ENCODE measurements at places on chromosomes 1 and 21.

GRCh38 chr1:231274119-231274825 is 33.3 kb downstream of the GNPAT start:
- DNase-seq = no peak

- DNase-seq = no peak
Measured at GRCh38 chr1:165576536-165576935, 32.7 kb downstream of the LRRC52 start.

DNA sequence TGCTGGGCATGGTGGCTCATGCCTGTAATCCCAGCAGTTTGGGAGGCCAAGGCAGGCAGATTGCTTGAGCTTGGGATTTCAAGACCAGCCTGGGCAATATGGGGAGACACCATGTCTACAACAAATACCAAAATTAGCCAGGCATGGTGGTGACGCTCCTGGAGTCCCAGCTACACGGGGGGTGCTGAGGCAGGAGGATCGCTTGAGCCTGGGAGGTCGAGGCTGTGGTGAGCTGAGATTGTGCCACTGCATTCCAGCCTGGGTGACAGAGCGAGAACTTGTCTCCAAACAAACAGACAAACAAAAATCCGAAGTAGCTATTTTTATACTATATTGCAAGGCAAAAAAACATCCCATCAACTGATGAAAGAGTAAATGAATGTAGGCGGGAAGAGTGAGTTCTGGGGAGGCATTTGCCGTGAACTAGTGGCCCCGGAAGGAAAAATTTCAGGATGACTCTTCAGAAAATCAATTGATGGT is 40.6 kb downstream of the NCMAP start:
- DNase-seq = no peak

DNA sequence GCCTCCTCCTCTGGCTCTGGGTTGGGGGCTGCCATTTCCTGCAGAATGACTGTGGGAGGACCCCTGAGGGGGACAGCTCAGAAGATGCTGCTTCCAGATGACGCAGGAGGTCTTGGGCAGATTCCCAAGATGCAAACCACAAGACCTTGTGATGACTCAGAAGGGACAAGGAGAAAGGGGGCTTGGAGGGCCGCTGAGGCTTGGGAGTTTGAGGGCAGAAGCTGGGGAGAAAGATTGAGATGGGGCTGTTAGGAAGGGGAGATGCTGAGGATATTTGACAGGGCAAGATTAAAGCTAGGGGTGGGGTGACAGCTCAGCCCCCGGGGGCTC is 7.5 kb downstream of the PTPRU start:
- no peak for DNase-seq

- DNase-seq = no peak
Measured at GRCh38 chr1:110387048-110387754, 3.6 kb downstream of the SLC16A4 start.

- no peak for DNase-seq
Measured at GRCh38 chr1:19825298-19825697, 10.2 kb upstream of the RNF186 start.

DNA sequence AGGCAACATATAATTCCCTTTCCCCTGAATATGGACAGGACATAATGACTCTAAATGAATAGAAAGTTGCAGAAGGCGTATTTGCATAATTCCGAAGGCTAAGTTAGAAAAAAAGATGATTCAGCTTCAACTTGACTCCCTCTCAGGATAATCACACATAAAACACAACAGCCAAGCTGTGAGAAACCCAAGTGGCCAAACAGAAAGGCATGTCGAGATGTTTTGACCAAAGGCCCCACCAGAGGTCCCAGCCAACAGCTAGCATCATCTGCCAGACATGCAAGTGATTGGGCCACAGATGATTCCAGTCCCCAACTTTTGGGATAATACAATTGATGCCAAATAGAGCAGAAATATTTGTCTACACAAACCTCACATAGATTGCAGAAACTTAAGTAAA is 444.9 kb downstream of the LTN1 start:
- no peak for DNase-seq

DNA sequence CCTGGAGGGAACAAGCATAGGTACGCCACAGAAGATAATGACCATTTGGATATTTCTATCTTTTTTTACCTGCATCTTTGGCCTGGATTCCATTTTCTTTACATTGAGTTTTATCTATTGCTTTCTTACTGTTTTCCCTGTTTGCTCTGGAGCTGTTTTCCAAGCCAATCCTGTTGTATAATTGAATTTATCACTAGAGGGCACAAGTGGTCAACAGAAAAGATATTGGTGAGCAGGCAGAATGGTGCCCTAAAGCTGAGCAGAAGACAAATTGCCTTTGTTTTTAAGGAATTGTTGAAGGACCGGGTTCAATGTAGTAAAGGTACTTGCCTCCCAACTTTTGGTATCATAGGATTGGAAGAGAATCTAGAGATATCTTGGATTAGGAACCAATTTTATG is 152.8 kb downstream of the PPP1R12B start:
- no peak for DNase-seq

GRCh38 chr1:215963040-215963439 is 395.9 kb downstream of the KCTD3 start:
- DNase-seq = no peak

DNA sequence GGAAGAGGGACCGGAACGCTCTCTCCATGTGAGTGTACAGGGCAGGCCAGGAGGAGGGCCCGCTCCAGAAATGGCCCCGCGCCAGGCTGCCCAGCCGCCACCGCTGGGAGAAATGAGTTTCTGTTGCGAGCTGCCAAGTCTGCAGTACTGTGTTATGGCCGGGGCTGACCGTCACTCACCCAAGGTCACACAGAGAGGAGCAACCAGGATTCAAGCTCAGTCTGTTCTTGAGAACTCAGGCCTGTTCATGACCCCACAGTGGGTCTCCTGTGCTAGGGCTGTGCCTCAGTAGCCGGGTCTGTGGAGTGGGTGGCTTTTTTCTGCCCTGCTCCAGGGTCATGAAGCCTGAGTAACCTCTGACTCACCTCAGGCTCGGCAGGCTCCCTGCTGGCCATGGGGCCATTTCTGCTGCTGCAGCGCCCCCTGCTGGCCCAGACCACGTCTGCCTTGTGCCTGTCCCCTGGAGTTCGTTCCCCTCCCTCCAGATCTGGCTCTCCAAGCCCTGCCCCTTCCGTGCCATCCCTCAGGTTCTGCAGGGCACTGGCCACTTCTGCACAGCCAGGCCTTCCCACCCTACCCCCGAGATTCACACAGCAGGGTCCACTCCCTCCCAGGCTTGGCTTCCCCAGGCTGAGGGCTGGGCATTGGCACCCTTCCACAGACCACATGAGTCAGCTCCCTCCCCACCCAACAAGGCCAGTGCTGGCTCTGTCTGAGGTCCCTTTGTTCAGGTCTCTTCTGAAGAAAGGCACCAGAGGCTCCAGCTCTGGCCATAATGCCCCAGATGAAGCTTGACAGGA is 51.8 kb downstream of the EDN2 start:
- peak; percentile 43 for DNase-seq

DNA sequence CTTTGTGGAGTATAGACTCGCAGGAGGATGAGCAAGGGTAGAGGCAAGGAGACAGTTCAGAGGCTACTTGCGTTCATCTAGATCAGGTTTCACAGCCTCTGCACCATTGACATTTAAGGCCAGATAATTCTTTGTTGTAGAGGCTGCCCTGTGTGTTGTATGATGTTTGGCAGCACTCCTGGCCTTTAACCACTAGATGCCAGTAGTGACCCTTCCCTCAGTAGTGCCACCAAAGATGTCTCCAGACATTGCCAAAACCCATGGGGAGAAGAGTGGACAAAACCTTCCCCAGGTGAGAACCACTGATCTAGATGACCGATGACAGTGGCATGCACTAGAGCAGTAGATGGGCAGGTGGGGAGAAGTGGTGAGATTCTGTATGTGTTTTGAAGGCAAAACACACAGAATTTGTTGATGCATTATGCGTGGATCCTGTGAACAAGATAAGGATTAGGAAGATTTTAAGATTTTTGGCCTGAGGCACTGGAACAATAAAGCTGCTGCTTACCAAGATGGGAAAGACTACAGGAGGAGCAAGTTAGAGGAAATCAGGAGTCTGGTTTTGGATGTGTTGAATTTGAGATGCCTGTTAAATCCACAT is 9.9 kb upstream of the COG2 start:
- no peak for DNase-seq

- DNase-seq = no peak
Measured at GRCh38 chr1:10429868-10430215, 391 bp upstream of the CENPS start.

- DNase-seq = no peak
Measured at GRCh38 chr1:228150461-228151179, 890 bp downstream of the GJC2 start.

DNA sequence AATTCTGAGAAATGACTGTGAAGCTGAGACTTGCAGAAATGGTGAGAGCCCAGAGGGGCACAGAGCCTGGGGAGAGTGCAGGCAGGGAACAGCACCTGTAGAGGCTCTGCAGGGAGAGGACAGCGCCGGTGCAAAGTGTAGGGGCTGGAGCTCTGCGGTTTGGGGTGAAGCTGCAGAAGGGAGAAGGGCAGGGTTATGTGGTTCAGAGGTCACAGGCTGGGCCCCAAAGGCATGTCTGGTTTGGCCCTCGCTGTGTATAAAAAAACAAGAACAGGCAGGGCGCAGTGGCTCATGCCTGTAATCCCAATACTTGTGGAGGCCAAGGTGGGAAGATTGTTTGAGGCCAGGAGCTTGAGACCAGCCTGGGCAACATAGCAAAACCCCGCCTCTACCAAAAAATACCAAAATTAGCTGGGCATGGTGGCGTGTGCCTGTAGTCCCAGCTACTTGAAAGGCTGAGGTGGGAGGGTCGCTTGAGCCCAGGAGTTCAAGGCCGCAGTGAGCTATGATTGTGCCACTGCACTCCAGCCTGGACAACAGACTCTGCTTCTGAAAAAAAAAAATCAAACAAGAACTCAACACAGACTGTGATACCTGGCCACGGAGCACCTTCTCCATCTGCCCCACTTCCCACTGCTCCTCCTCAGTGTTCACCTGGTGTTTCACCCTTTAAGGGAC is 29.1 kb downstream of the SERINC2 start:
- DNase-seq = no peak

- DNase-seq = no peak
Measured at GRCh38 chr1:165560883-165561656, 17.3 kb downstream of the LRRC52 start.

- no peak for DNase-seq
Measured at GRCh38 chr1:207510444-207510843, 14.5 kb downstream of the CR1 start.

DNA sequence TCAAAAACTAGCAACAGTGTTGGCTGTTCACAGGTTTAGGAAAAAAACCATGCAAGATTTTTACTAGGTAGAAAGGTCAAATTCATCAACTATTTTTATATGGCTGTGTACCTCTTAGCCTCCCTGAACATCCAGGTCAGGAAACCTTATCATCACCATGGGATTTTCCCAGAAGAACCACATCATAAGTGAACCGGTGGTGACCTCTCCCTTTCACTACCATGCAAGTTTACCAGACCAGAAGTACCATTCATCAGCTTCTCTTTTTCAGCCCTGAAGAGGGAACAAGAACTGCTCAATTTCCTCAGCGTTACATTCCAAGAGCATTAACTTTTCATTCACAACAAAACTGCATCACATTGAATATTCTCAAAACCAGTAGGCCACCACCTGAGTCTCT is 5.9 kb downstream of the SSBP3 start:
- DNase-seq = no peak

DNA sequence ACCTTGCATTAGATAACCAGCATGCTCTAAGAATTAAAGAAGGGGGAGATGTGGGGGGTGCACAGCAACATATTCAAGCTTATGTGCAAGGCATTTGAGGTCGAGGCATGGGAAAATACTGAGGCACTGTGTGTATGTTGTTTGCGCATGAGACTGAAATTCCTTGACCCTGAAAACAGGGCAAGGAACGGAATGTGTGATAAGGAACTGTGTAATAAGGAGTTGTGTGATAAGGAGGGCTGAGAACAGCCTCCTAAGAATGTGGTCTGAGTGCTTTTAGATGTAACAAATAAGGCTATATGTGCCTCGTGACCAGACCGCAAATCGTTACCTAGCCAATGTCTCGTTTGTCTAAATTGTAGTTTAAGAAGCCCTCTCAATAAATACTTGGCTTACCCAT is 26.5 kb upstream of the ITLN1 start:
- DNase-seq = no peak

DNA sequence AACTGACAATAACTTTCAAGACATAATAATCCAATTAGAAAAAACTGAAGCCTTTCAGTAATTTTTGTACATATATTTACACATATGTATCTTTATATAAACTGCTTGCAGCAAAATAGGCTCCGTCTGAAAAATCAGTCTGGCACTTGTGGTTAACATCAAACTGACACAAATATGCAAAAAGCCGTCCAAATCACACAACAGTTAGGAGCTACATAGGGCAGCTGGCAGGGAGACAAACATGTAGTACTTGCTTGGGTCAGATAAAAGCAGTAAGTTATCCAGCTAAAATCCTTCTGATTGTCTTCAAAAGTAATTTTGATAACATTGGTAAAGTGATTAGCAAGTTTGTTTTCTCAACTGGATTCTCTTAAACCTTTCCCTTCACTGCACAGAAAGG is 14.7 kb upstream of the GUCA2A start:
- DNase-seq = no peak

DNA sequence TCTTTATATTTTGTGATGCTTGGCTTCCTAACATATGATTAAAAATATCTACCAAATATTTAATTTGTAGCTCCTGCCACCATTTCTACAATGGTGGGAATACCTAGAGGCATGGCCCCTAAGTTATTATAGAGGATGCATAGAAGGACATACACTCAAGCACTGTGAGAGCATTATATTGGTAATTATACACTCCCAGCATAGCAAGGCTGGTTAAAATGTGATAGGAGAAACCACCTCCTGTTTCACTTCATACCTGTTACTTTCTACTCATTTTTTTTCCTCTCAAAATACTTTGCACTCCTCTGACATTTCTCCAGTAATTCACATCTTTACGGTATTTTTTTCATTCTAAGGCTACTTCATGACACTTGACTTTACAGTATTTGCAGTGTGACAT is 92.9 kb downstream of the HS2ST1 start:
- no peak for DNase-seq

GRCh38 chr1:10897981-10898728 is 101.7 kb upstream of the CASZ1 start:
- no peak for DNase-seq

DNA sequence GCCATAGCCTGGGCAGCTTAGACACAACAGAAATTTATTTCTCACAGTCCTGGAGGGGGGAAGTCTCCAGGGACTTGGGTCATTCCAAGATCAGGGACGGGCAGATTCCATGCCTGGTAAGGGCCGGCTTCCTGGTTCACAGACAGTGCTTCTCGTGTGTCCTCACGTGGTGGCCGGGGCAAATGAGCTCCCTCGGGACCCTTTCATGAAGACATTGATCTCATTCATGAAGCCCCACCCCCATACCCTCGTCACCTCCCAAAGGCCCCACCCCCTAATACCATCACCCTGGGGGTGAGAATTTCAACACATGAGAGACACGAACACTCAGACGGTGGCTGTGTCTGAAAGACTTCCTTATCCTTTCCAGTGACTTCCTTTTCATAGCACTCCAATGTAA is 51.5 kb downstream of the ACOT7 start:
- no peak for DNase-seq

DNA sequence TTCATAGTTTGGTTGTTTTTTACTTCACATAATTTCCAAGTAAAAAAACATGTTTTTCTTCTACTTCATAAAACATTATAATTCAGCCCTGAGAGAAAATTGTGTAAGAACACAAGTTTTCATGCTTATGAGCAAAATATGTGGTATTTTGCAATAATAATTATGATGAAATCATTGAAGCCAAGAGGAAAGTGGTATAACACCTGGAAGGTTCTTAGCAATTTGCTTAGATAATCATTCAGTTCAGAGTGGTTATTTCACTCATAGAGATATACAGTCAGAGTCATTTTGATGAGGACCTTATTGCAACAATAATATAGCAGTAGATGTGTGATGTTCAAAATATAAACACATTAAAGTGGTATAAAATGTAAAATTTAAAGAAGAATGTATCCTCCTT is 94.5 kb downstream of the PLPPR4 start:
- DNase-seq = no peak
